Left ventricle myocardium inferior (tissue), 1 donor: ENCODE measurements at places on chromosomes 2 and 18. TPM values are rescaled to one million over a fixed set of nuclear protein-coding genes. Genes with fewer than 3 reads are reported as not detected.

GRCh38 chr18:36771245-36771644 is 57.6 kb downstream of the TPGS2 start:
- peaks cover 5% of the 10 kb centered on the region for H3K36me3 ChIP-seq
- no peak overlapping the region for H3K4me3 ChIP-seq
- H3K4me1 ChIP-seq = peaks cover 26% of the 10 kb centered on the region
- H3K27ac ChIP-seq = no peak overlapping the region
- DNase-seq = no peak

Gene MDH1B
- 0.69 TPM for total RNA-seq

Gene DAPL1
- not detected for total RNA-seq

Gene TMEM178A
- 3.6 TPM for total RNA-seq

DNA sequence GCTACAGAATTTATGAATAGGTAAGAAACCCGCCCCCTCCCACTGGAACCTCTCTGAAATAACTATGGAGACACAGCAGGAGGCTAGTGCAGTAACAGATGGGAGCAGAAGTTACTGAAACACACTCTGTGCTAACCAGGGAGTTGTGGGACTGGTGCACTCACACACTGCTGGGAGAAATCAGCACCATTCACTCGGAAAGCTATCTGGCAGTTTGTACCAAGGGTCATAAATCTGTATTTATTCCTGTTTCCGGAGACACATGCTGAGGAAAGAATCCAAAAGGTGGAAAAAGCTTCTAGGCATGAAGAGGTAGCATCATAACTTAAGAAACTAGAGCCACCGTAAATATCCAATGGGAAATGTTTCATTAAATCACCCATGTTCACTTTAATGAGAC is 39.9 kb downstream of the TGFA start:
- peaks cover 9% of the 10 kb centered on the region for H3K27me3 ChIP-seq
- no peak overlapping the region for H3K27ac ChIP-seq
- H3K4me3 ChIP-seq = no peak overlapping the region
- no peak for DNase-seq
- no peaks in the 10 kb centered on the region for H3K4me1 ChIP-seq
- no peaks in the 10 kb centered on the region for H3K36me3 ChIP-seq

Gene DLX1
- total RNA-seq = not detected

DNA sequence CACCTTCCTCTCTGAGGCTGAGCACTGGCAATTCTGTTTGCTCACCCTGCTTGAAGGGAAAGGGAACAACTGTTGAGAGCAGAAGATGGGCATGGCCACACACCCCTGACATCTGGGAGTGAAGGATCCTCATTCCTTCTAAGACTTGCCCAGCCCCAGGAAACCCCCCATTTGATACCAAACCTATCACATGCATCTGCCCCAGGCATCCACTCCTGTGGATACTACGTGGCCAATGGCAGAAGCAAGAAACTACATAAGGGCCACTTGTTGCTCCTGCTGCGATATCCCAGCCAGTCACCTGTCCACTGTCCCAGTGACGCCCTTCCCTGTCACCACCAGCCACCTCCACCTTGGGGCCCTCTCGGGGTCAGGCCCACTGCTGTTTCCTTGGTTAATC is 185.2 kb downstream of the SMAD2 start:
- no peak overlapping the region for H3K4me3 ChIP-seq
- H3K27ac ChIP-seq = no peak overlapping the region
- H3K36me3 ChIP-seq = no peaks in the 10 kb centered on the region
- peaks cover 44% of the 10 kb centered on the region for H3K27me3 ChIP-seq
